ENCODE measurements at places on chromosomes 11 and 22. TPM values are rescaled to one million over a fixed set of nuclear protein-coding genes. Genes with fewer than 3 reads are reported as not detected.

Gene POU2AF2
- 2.1 TPM for total RNA-seq

GRCh38 chr11:22554221-22554620 lies 71.4 kb downstream of the FANCF start:
- H3K27me3 ChIP-seq: no peaks in the 10 kb centered on the region
- DNase-seq: no peak
- H3K27ac ChIP-seq: no peak overlapping the region
- H3K4me1 ChIP-seq: no peaks in the 10 kb centered on the region

DNA sequence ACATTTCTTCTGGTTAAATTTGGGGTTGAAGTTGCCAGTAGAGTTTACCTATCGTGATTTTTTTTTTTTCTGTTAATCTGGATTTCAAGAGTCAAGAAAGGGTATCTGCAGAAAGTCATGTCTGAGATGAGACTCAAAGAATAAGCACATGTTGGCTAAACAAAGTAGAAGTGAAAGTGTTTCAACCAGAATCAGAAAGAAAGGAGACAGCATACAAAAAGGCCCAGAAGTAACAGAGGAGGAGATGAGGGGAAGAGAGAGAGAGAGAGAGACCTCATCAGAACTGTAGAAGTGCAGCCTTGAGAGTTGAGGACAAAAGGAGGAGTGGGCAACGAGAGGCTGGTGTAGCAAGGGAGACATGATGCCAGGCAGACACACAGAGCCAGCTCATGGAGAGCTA lies 54.9 kb downstream of the SVIP start:
- no peak for DNase-seq
- no peaks in the 10 kb centered on the region for H3K27me3 ChIP-seq
- no peak overlapping the region for H3K27ac ChIP-seq
- no peak overlapping the region for H3K4me3 ChIP-seq
- H3K4me1 ChIP-seq: no peaks in the 10 kb centered on the region
- H3K36me3 ChIP-seq: no peaks in the 10 kb centered on the region

GRCh38 chr11:20113149-20113438 lies 47.2 kb downstream of the DBX1 start:
- H3K27me3 ChIP-seq: no peaks in the 10 kb centered on the region
- no peak overlapping the region for H3K4me3 ChIP-seq
- DNase-seq: no peak
- H3K4me1 ChIP-seq: no peaks in the 10 kb centered on the region
- H3K36me3 ChIP-seq: no peaks in the 10 kb centered on the region
- H3K27ac ChIP-seq: no peak overlapping the region

- peak overlapping the region; percentile 75 for H3K27ac ChIP-seq
- H3K27me3 ChIP-seq: no peaks in the 10 kb centered on the region
- H3K36me3 ChIP-seq: no peaks in the 10 kb centered on the region
- H3K4me1 ChIP-seq: peaks cover 13% of the 10 kb centered on the region
- peak; percentile 59 for DNase-seq
Observed at GRCh38 chr22:38881997-38882879, 10.2 kb upstream of the CBX6 start.

Gene APOL5
- total RNA-seq: not detected

Gene OVCH2
- not detected for total RNA-seq

DNA sequence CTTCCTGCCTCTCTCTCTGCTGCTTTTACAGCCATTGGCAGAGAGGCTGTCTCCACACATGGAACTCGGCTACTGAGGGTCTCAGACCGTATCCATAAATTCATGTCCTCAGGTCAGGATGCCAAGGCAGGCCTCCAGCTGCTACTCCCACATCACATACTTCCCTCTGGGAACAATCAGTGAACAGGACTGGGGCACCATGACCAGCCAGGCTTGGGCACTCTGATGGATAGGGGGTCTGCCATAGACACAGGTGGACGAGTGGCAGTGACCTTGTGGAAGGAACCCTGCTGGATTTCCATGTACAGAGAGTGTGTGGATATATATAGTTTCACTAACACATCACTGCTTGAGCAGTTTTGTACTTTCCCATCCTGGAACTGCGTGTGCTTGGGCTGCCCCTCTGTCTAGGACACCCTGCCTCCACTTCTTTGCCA lies 97.7 kb upstream of the PARVA start:
- H3K27me3 ChIP-seq: no peaks in the 10 kb centered on the region
- H3K27ac ChIP-seq: no peak overlapping the region
- H3K4me1 ChIP-seq: no peaks in the 10 kb centered on the region
- H3K4me3 ChIP-seq: no peak overlapping the region
- H3K36me3 ChIP-seq: no peaks in the 10 kb centered on the region

GRCh38 chr11:62370743-62371440 lies 33.6 kb downstream of the ASRGL1 start:
- no peaks in the 10 kb centered on the region for H3K4me1 ChIP-seq
- H3K36me3 ChIP-seq: no peaks in the 10 kb centered on the region
- DNase-seq: no peak
- H3K27me3 ChIP-seq: no peaks in the 10 kb centered on the region
- H3K4me3 ChIP-seq: no peak overlapping the region
- no peak overlapping the region for H3K27ac ChIP-seq

- no peaks in the 10 kb centered on the region for H3K4me1 ChIP-seq
- H3K4me3 ChIP-seq: no peak overlapping the region
- H3K27me3 ChIP-seq: no peaks in the 10 kb centered on the region
- no peak overlapping the region for H3K27ac ChIP-seq
Observed at GRCh38 chr22:44813416-44813815, 61.0 kb downstream of the ARHGAP8 start.

- no peaks in the 10 kb centered on the region for H3K27me3 ChIP-seq
- DNase-seq: no peak
- no peak overlapping the region for H3K4me3 ChIP-seq
- H3K4me1 ChIP-seq: peaks cover 64% of the 10 kb centered on the region
- H3K27ac ChIP-seq: peak overlapping the region; percentile 94
Observed at GRCh38 chr22:27788500-27789288, 12.9 kb downstream of the MN1 start.

GRCh38 chr22:49208004-49208402 lies 619.7 kb downstream of the BRD1 start:
- no peak overlapping the region for H3K27ac ChIP-seq
- H3K27me3 ChIP-seq: no peaks in the 10 kb centered on the region
- H3K4me3 ChIP-seq: no peak overlapping the region
- H3K36me3 ChIP-seq: no peaks in the 10 kb centered on the region
- no peaks in the 10 kb centered on the region for H3K4me1 ChIP-seq
